Activated CD4-positive, alpha-beta T cell treated with anti-CD3 and anti-CD28 coated beads, Interleukin-2, amount 10 ng/mL, durations not matched to agents 7 days and 5 days (primary cell): ENCODE measurements at places on chromosomes 16 and 17. TPM values are rescaled to one million over a fixed set of nuclear protein-coding genes. Genes with fewer than 3 reads are reported as not detected.

Gene OMG
- total RNA-seq: 0.62 TPM

- H3K36me3 ChIP-seq: no peaks in the 10 kb centered on the region
- H3K4me1 ChIP-seq: no peaks in the 10 kb centered on the region
- peaks cover 5% of the 10 kb centered on the region for H3K27me3 ChIP-seq
- H3K27ac ChIP-seq: no peak overlapping the region
- no peak for DNase-seq
These were observed 127.5 kb upstream of the WSCD1 start for GRCh38 chr17:5942687-5943086.

GRCh38 chr17:42872251-42872965 is 21.4 kb downstream of the AOC3 start:
- H3K36me3 ChIP-seq: no peaks in the 10 kb centered on the region
- peaks cover 15% of the 10 kb centered on the region for H3K27me3 ChIP-seq
- H3K4me1 ChIP-seq: no peaks in the 10 kb centered on the region
- DNase-seq: no peak

Gene SLC5A10
- not detected for total RNA-seq

- no peak overlapping the region for H3K4me3 ChIP-seq
- DNase-seq: no peak
- H3K4me1 ChIP-seq: no peaks in the 10 kb centered on the region
These were observed 241.5 kb upstream of the NLRP1 start for GRCh38 chr17:5825717-5826330.

- no peak for DNase-seq
- no peak overlapping the region for H3K27ac ChIP-seq
- H3K4me3 ChIP-seq: no peak overlapping the region
- no peaks in the 10 kb centered on the region for H3K4me1 ChIP-seq
These were observed 540.3 kb downstream of the KCNJ2 start for GRCh38 chr17:70709596-70709995.

DNA sequence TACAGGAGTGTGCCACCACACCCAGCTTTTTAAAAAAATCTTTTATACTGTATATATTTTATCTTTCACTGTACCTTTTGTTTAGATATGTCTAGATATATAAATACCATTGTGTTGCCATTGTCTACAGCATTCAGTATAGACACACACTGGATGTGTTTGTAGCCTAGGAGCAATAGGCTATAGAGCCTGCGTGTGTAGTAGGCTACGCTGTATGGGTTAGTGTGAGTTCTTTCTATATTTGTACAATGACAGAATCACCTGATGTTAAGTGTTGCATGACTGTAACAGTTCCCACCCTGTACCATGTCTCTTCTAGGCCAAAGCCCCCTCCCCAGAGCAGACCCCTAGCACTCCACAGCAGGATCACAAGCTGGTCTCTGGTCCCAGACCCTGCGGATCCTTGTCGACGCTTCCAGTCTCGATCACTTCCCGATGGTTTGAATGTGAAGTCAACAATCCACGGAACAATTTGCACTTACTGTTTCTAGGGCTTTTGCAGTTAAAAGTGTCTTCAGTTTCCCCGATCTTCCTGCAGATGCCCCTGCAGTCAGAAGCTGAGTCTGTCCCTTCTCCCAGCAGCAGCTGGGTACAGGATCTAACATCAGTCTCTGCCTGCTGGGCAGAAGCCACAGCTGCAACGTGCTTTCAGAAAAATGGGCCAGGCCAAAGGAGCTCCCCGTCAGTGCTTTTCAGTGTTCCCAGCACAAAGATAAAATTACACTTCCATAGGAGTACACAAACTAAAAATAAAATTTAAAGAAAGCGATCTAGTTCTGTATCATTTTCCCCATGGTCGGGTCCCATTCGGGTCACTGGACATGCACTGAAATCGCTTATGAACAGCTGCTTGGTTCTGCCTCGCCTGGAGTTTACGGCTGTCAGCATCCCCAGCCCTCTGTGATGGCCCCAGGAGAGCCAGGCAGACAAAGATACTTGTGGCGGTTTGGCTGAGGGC is 35.4 kb downstream of the ADAM11 start:
- H3K36me3 ChIP-seq: no peaks in the 10 kb centered on the region
- H3K4me1 ChIP-seq: peaks cover 12% of the 10 kb centered on the region
- no peak overlapping the region for H3K4me3 ChIP-seq
- DNase-seq: no peak
- peaks cover 3% of the 10 kb centered on the region for H3K27me3 ChIP-seq
- H3K27ac ChIP-seq: no peak overlapping the region

Gene RSL1D1
- 158 TPM for total RNA-seq

DNA sequence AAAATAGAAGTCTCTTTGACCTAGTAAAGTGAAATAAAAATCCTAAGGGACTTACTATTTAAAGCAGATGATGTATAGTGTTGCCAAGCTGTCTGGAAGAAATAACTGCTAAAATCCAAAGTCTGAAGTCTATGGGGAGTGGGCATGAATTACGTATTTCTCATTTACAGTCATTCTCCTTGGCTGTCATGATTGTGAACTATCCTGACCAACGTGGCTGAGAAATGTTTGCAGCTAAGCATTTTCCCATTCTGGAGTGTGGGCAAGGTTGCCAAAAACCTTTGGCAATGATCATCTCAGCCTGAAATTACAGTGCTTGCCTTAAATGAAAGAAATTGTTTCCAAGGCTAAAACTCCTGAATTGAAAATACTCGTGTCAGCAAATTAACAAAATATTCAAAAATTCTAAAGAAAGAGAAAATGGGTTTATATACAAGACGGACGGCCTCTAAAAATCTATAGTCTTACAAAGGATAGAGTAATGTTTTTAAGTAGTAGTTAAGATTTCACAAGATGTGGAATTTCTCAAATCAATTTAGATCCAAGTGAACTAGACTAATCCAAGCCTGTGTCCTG is 77.0 kb downstream of the CACNG1 start:
- H3K4me3 ChIP-seq: no peak overlapping the region
- no peak overlapping the region for H3K27ac ChIP-seq
- peaks cover 50% of the 10 kb centered on the region for H3K36me3 ChIP-seq
- no peak for DNase-seq
- no peaks in the 10 kb centered on the region for H3K27me3 ChIP-seq

DNA sequence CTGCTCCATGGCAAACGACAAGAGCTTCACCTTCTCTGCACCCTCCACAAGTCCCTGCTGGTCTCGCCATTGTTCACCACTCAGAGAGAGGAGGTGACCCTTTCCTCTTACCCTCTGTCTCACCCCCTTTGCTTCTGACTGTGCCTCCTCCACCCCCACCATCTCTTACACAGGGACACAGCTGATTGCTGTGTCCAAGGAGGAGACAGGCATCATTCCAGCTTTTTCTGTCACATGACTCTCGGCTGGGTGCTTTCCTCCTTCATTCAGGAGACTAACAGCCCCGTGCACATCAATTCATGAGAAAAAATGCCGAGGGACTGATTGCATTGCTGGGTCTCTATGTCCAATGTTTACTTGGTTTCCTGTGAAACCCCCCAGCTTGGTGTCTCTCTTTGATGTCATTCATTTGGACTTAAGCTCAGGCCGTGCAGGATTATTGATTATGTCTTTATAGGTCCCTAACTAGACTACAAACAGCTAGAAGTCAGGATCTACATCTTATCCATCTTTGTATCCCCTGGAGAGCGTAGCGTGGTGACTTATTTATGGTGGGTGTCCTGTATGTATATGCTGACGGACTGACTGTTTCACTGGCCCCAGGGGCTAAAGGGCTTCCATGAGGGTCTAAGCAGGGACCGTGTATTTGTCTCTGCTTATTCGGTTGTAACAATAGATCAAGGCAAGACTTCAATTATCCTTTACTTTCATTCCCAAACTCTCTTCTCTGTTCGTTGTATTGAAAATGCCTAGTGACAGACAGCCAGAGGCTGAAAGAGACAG is 82.2 kb upstream of the CDH13 start:
- no peak overlapping the region for H3K4me3 ChIP-seq
- H3K27ac ChIP-seq: no peak overlapping the region
- no peaks in the 10 kb centered on the region for H3K4me1 ChIP-seq
- no peaks in the 10 kb centered on the region for H3K36me3 ChIP-seq
- no peak for DNase-seq

GRCh38 chr16:1980770-1981087 is 540 bp downstream of the NOXO1 start:
- H3K27ac ChIP-seq: no peak overlapping the region
- H3K27me3 ChIP-seq: peaks cover 31% of the 10 kb centered on the region
- peaks cover 6% of the 10 kb centered on the region for H3K36me3 ChIP-seq
- H3K4me3 ChIP-seq: no peak overlapping the region
- DNase-seq: no peak

DNA sequence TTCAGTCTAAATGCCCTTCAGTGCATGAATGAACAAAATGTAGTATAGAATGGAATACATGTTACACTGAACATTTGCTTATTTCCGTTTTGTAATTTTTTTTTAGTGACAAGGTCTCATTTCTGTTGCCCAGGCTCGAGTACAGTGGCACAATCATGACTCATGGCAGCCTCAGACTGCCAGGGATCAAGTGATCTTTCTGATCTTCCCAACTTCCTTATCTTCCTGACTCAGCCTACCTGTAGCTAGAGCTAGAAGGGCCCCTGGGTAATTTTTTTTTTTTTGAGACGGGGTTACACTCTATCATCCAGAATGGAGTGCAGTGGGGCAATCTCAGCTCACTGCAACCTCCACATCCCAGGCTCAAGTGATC is 7.3 kb upstream of the SLX4 start:
- no peak overlapping the region for H3K27ac ChIP-seq
- H3K36me3 ChIP-seq: peaks cover 30% of the 10 kb centered on the region
- no peak overlapping the region for H3K4me3 ChIP-seq
- H3K27me3 ChIP-seq: no peaks in the 10 kb centered on the region
- peaks cover 43% of the 10 kb centered on the region for H3K4me1 ChIP-seq
